Stimulated activated CD4-positive, alpha-beta T cell treated with anti-CD3 and anti-CD28 coated beads, Interleukin-1b, Interleukin-23, amount 100 ng/mL, for 1 hour (primary cell): ENCODE measurements at places on chromosomes 12 and 14.
A peak's percentile ranks its signal among the peaks of the same experiment; 100 is the strongest.

- DNase-seq, result peak; percentile 57
These were observed 37.0 kb upstream of the P2RX7 start for GRCh38 chr12:121095544-121096198.

GRCh38 chr12:94379479-94380113, 80.1 kb downstream of the CEP83 start:
- no peak for DNase-seq

DNA sequence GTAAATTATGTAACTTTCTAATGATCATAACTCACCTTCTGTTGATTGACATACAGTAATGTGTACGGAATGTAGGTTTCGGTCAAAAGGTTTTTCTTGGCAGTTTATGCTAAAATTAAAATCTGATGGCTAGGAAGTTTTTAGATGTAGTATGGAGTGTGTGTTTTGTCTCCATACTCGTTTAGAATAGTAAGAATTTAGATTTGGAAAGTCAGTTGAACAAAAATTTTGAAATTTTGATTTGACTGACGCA, 859 bp downstream of the PALS1 start:
- DNase-seq, result no peak

DNA sequence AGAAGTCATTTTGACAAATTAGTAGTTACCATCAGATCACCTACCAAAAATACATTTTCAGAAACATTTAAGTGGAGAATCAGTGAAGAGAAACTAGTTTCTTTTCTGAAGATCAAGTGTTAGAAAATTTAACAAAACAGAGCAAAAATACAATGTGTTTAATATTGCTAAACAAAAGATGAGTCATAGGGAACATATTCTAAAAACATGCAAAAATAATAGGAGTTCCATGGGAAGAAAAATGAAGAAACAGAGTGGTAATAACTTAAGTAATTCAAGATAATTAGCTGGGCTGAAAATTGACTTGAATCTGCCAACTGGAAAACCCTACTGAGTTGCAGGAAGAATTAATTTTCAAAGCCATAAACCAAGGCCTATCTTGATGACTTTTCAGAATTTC, 111.5 kb upstream of the KITLG start:
- DNase-seq, result no peak

- DNase-seq, result no peak
These were observed 5.1 kb downstream of the CDH24 start for GRCh38 chr14:23052182-23052623.

DNA sequence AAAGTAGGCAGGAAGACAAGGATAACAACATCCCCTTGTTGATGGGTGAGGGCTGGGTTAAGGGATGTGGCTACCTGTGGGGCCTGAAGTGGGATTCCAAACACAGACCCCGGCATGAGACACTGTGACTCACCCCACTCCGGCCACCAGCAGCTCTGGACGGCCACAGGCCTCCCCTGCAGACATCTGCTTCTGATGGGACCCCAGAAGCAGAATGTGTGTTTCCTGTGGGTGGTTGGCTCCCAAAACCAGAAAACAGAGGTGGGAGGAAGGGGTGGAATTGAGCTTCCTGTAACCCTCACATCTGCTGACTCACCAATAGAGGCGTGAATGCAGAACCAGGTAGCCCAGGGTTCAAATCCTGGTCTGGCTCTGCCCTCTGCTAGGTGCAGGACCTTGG, 216.6 kb upstream of the PWP1 start:
- no peak for DNase-seq

GRCh38 chr12:52806169-52806811, 7.6 kb downstream of the KRT4 start:
- no peak for DNase-seq

DNA sequence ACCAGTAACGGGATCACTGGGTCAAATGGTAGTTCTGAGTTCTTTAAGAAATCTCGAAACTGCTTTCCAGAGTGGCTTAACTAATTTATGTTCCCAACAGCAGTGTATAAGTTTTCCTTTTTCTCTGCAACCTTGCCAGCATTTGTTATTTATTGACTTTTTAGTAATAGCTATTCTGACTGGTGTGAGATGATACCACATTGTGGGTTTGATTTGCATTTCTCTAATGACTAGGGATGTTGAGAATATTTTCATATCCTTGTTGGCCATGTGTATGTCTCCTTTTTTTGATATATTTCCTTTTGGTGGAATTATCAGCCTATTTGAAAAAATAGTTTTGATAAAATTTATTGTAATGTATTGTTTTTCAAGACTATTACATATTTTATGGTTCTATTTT, 701.2 kb upstream of the FBXO33 start:
- no peak for DNase-seq

DNA sequence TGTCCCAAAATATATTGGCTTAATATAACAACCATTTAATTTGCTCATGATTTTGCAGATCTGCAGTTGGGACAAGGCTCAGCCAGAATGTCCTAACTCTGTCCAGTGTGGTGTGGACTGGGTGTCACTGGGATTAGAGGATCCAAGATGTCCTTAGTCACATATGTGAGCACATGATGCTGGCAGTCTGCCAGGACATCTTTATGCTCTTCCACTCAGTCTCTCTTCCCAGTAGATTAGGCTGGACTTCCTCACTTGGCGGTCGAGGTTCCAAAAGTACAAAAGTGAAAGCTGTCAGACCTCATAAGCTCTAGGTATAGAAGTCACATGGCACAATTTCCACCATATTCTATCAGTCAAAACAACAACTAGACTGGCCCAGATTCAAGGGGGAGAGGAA, 167.9 kb upstream of the NTF3 start:
- no peak for DNase-seq

DNA sequence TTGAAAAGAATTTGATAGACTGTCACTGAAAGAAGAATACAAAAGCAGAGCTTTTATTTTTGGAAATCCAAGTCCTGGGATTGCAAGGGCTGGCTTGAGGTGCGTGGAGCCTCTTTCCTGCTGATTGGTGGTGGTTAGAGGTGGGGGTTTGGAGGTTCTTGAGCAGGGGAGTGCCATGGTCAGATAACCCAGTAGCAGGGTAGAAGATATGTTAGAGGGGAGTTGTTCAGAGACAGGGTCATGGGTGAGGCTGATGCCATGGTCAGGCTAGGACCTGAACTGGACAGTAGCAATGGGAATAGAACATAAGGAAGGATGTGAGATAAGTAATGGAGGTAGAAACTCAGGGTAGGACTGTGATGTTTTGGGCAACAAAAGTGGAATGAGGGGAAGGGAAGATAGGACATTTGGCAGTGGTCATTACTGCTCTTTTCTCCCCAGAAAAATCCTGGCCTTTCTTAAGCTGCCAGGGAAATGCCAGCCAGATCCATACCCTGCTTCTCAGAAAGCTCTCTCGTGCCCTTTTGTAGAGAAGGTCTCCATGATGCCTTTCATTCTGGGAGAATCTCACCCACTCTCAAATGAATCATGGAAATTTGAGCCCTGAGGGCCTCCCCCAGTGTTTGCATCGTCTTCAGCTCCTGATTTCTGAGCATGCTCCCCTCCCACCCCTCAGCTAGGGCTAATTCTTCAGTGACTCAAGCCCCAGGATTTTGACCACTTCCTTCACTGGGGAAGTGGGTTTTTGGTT, 9.5 kb downstream of the EMP1 start:
- no peak for DNase-seq
